DMS79 (cell line): ENCODE measurements at places on chromosomes 4 and X.

- DNase-seq, result no peak
Observed at GRCh38 chr4:3767570-3768288, 1.5 kb downstream of the ADRA2C start.

DNA sequence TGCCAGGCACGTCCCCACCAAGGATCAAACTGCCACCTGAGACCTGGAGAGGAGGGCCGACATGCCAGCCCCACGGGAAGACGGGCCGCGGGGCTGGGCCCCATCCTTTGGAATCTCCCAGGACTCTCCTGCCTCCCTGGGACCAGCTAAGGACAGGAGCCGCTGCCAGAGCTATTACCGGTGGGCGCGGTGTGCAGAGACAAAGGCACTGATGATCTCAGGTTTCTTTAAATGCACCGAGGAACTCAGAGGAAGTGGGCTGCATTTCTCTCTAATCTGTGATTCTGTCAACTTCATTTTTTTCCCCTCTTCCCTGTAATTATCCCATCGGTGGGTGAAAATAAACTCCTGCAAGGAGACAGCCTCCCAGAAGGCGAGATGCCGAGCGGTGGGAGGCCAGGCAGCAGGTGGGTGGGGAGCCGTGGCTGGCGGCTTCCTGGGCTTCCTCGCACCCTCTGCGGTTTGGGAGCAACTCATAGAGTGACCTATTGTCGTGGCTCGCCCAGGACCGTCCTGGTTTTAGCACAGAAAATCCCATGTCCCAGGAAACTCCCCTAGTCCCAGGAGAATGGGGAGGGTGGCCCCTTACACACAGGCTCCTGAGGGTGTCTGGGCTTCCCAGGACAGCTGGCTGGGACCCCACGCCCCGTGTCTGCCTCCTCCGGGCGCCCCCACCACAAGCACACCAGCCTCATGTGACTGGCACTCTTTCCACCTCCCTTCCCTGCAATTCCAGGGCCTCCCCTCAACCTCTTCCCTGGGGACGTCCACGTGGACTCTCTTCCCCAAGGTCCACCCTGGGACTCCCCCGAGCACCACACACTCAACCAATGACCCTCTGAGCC is 62.3 kb upstream of the ADRA2C start:
- no peak for DNase-seq

DNA sequence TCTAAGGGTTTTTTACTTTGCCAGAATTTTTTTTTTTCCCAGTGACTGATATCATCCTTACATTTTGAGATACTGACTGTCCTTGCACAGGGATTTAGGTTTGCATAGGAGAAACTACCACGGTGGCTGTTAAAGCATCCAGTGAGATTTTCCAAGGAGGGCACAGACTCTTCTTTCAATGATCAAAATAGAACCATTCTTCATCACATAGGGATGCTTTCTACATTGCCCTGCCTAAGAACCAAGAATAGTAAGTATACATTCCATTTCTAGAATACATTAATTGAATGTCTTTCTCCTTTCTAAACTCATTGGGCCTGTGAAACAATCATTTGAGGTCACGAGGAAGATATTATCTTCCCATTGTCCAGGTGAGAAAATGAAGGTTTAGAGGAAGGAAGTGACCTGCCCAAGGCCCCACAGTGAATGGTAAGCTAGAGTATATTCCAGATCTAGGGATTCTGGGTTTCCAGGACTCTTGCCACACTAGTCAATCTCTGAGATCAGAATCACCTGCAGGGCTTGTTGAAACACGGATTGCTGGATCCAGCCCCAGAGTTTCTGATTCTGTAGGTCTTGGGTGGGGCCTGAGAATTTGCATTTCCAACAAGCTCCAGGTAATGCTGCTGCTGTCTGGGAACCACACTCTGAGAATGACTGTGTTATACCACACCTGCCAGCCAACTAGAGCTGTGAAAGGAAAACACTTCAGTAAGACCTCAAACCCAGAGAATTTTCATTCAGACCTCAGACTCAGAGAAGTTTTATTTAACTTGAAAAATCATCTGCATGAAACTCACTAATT is 17.7 kb upstream of the TMEM154 start:
- DNase-seq, result no peak

GRCh38 chr4:879729-880077 is 52.4 kb downstream of the GAK start:
- no peak for DNase-seq
